Stimulated activated CD4-positive, alpha-beta T cell treated with anti-CD3 and anti-CD28 coated beads, Interleukin-12 subunit alpha, Interleukin-12 subunit beta, amount 100 ng/mL, for 24 hours (primary cell): ENCODE measurements at places on chromosomes 7 and 10.

GRCh38 chr7:142498364-142498763 is 240.5 kb upstream of the PRSS58 start:
- DNase-seq: no peak

DNA sequence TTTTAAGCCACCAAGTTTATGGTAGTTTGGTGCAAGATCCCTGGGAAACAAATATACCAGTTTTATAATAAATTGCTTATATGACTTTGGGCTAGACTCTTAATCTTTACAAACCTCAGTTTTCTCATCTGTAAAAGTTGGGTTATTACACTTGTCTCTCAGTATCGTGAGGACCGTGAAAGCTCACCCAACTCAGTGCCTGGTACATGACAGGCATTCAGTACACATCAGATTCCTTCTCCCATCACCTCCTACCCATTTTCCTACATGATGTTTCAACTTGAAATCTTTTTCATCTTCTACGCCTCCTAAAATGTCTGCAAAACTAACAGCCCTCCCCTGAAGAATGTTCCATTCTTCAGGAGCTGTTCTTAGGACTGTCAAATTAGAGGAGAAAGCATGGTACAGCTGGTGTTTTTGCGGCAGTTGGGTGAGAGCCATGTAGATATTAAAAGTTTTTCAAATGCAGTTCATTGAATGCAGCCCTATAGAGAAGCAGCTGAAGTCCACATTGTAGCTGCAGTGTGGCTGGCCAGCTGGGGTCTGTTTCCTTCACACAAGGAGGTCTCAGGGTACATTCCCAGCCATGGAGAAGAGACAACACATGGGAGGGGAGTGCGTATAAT is 812.8 kb downstream of the LRMDA start:
- DNase-seq: no peak

GRCh38 chr10:126463286-126463685 is 75.0 kb upstream of the ADAM12 start:
- DNase-seq: no peak

- no peak for DNase-seq
Measured at GRCh38 chr10:121862649-121863048, 65.2 kb downstream of the ATE1 start.

GRCh38 chr7:33678569-33679335 is 226.6 kb upstream of the BMPER start:
- no peak for DNase-seq
